ENCODE measurements at places on chromosomes 7 and 10. TPM values are rescaled to one million over a fixed set of nuclear protein-coding genes. Genes with fewer than 3 reads are reported as not detected.
A peak's percentile ranks its signal among the peaks of the same experiment; 100 is the strongest.

GRCh38 chr7:1950066-1950451, 280.0 kb downstream of the ELFN1 start:
- no peaks in the 10 kb centered on the region for H3K36me3 ChIP-seq
- DNase-seq, result no peak
- no peaks in the 10 kb centered on the region for H3K4me1 ChIP-seq
- H3K27me3 ChIP-seq, result no peaks in the 10 kb centered on the region
- H3K27ac ChIP-seq, result no peak overlapping the region

- DNase-seq, result no peak
- no peaks in the 10 kb centered on the region for H3K27me3 ChIP-seq
- H3K4me1 ChIP-seq, result peaks cover 22% of the 10 kb centered on the region
- no peak overlapping the region for H3K27ac ChIP-seq
Measured at GRCh38 chr10:44043646-44044375, 341.1 kb downstream of the CXCL12 start.

- H3K4me1 ChIP-seq, result peaks cover 24% of the 10 kb centered on the region
- no peaks in the 10 kb centered on the region for H3K36me3 ChIP-seq
- H3K27me3 ChIP-seq, result no peaks in the 10 kb centered on the region
- DNase-seq, result peak; percentile 13
- no peak overlapping the region for H3K4me3 ChIP-seq
Measured at GRCh38 chr7:136925556-136925955, 57.1 kb downstream of the CHRM2 start.

DNA sequence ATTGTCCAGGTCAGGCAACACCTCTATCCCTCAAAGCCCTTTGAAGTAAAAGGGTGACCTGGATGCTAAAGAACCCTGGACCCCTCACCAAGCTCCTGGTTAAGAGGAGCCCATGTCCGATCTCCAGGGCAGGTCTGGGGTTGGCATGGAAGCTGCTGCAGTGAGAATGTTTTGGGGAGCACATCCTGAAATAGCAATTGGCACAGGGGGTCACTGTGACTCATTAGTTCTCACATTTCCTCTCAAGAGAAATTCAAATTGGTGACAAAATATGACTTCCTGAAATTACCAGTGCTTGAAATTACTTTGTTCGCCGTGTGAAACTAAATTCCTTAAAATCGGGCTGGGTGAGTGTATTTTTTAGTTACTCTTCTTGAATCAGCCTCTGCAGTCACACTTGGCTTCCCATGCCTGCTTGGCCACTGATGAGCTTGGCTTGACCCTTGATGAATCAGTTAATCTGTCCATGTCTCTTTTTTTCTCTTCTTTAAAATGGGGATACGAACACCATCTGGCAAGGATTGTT, 18.8 kb upstream of the ARHGAP22 start:
- H3K27me3 ChIP-seq, result no peaks in the 10 kb centered on the region
- H3K4me1 ChIP-seq, result no peaks in the 10 kb centered on the region
- no peak overlapping the region for H3K27ac ChIP-seq
- no peak overlapping the region for H3K4me3 ChIP-seq
- no peaks in the 10 kb centered on the region for H3K36me3 ChIP-seq

- H3K4me1 ChIP-seq, result no peaks in the 10 kb centered on the region
- H3K27me3 ChIP-seq, result no peaks in the 10 kb centered on the region
- no peak overlapping the region for H3K27ac ChIP-seq
- no peak overlapping the region for H3K4me3 ChIP-seq
- H3K36me3 ChIP-seq, result no peaks in the 10 kb centered on the region
Measured at GRCh38 chr7:137305901-137306621, 37.5 kb downstream of the PTN start.

- no peaks in the 10 kb centered on the region for H3K36me3 ChIP-seq
- no peaks in the 10 kb centered on the region for H3K27me3 ChIP-seq
- no peak overlapping the region for H3K4me3 ChIP-seq
- no peak for DNase-seq
- no peaks in the 10 kb centered on the region for H3K4me1 ChIP-seq
- H3K27ac ChIP-seq, result no peak overlapping the region
Measured at GRCh38 chr7:18202315-18203045, 174.8 kb upstream of the PRPS1L1 start.

DNA sequence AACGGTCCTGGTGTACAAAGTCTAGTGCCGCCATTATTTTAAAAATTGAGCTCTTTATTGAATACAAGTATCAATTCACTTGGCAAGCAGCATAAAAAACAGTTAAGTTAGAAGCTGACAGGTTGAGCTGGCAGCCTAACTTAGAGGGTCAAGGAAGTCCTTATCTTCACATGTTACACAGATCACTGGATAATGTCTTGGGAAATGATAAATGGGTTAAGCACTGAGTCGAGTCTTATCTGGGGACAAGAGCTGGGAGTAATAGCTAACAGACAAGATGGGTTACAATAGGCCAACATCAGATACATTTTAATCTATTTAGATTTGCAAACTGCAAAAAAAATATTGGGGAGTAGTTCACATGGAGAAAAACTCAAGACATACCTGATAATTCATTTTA, 34.2 kb downstream of the SLC18A2 start:
- no peak overlapping the region for H3K27ac ChIP-seq
- H3K36me3 ChIP-seq, result no peaks in the 10 kb centered on the region
- H3K4me3 ChIP-seq, result no peak overlapping the region
- DNase-seq, result no peak
- H3K27me3 ChIP-seq, result no peaks in the 10 kb centered on the region
- no peaks in the 10 kb centered on the region for H3K4me1 ChIP-seq

PRSS1 gene
- total RNA-seq, result 10.0 TPM

GJD4 gene
- total RNA-seq, result not detected

GRCh38 chr7:129066290-129067131, 11.6 kb upstream of the TNPO3 start:
- DNase-seq, result no peak
- no peaks in the 10 kb centered on the region for H3K4me1 ChIP-seq
- H3K27me3 ChIP-seq, result no peaks in the 10 kb centered on the region
- H3K36me3 ChIP-seq, result no peaks in the 10 kb centered on the region
- no peak overlapping the region for H3K27ac ChIP-seq

KAZALD1 gene
- 8.4 TPM for total RNA-seq
